ENCODE measurements at places on chromosomes 4 and X. TPM values are rescaled to one million over a fixed set of nuclear protein-coding genes. Genes with fewer than 3 reads are reported as not detected.

GRCh38 chrX:115378471-115378870, 89.0 kb downstream of the LUZP4 start:
- no peaks in the 10 kb centered on the region for H3K4me1 ChIP-seq
- H3K4me3 ChIP-seq = no peak overlapping the region
- no peaks in the 10 kb centered on the region for H3K27me3 ChIP-seq
- no peak overlapping the region for H3K27ac ChIP-seq
- no peaks in the 10 kb centered on the region for H3K36me3 ChIP-seq

- no peak for DNase-seq
- H3K36me3 ChIP-seq = no peaks in the 10 kb centered on the region
- no peak overlapping the region for H3K27ac ChIP-seq
- no peaks in the 10 kb centered on the region for H3K27me3 ChIP-seq
- H3K4me1 ChIP-seq = no peaks in the 10 kb centered on the region
These were observed 88.6 kb upstream of the IL1RAPL1 start for GRCh38 chrX:28498658-28499057.

DNA sequence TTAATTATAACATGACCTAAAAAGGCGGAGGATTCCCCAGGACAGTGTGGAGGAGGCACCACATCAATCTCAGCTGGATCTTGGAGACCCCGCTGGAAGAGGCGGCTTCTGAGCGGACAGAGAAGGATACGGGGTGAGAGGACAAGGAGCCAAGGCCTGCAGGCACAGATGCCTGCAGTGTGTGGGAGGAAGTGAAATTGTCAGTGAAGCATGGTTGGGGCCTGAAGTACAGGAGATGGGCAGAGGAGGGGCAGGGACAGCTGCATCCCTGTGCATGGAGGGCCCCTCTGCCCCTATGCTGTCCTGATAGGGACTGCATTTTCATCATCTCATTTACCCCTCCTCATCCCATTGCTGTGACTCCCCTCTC, 1.7 kb upstream of the SLC2A9 start:
- H3K4me3 ChIP-seq = no peak overlapping the region
- peak overlapping the region; percentile 89 for H3K27ac ChIP-seq
- no peak for DNase-seq
- no peaks in the 10 kb centered on the region for H3K27me3 ChIP-seq

DNA sequence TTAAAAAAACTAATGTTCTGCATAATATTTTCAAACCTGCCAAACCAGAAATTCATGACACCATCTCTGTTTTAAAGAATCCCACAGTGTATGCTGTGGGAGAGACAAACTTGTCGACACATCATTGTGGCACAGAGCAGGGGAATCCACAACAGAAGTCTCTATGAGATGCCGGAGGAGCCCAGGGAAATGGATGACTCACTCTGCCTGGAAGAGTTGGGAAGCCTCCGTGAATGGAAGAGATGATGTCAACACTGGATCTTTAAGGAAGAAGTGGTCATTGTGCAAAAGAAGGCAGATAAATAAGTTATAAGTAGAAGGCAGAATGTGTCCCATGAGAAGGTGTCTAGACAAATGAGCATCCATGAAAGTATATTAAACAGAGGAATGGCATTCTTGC, 595.1 kb downstream of the RAB28 start:
- H3K36me3 ChIP-seq = no peaks in the 10 kb centered on the region
- H3K4me3 ChIP-seq = no peak overlapping the region
- no peak overlapping the region for H3K27ac ChIP-seq
- H3K4me1 ChIP-seq = peaks cover 2% of the 10 kb centered on the region
- H3K27me3 ChIP-seq = no peaks in the 10 kb centered on the region

DNA sequence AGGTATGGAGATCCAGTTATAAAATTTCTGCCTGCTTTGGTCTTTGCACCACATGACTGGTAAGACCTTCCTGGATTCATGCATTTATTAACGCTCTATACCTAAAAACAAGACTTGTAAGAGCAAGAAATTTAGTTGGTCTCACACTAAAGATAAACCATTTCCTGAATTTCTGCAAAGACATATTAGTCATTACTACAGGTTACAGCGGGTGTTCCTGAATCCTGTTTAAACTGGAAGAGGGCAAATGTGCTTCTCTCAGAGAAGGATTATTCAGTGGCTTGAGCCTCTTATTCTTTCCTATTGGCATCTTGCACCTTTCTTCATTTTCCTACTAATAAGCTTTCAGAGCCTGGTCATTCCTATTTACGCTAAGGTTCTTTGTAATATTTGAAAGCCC, 397.6 kb upstream of the TENM3 start:
- H3K4me1 ChIP-seq = no peaks in the 10 kb centered on the region
- H3K4me3 ChIP-seq = no peak overlapping the region
- H3K27me3 ChIP-seq = no peaks in the 10 kb centered on the region
- H3K27ac ChIP-seq = no peak overlapping the region

DNA sequence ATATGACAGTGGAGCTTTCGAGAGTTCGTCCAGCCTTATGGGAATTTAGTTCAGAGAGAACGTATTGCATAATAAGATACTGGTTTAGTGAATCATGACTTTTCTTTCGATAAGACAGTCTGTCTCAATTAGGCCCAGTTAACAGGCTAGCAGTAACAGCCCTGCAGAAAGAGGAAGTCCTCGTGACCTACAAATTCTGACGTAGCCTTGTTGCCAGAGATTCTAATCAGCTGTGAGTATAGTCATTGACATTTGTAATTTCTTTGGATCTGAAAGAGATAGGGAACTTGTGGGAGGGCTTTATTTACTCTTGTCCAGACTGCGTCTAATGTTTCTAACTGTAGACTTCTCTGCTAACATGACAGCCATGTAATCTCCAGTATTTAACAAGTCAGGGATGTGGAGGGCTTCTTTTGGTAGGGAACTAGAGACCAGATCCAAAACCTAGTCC, 15.8 kb downstream of the ART3 start:
- no peak overlapping the region for H3K27ac ChIP-seq
- no peak overlapping the region for H3K4me3 ChIP-seq
- no peaks in the 10 kb centered on the region for H3K36me3 ChIP-seq
- DNase-seq = peak; percentile 13
- H3K4me1 ChIP-seq = peaks cover 13% of the 10 kb centered on the region

The COX7B gene
- 491 TPM for total RNA-seq

- no peak overlapping the region for H3K27ac ChIP-seq
- no peak for DNase-seq
- peaks cover 7% of the 10 kb centered on the region for H3K27me3 ChIP-seq
- no peak overlapping the region for H3K4me3 ChIP-seq
- H3K36me3 ChIP-seq = no peaks in the 10 kb centered on the region
These were observed 493.8 kb upstream of the ZFP42 start for GRCh38 chr4:187501731-187502130.

GRCh38 chr4:74338792-74339333, 26.1 kb upstream of the EREG start:
- no peaks in the 10 kb centered on the region for H3K4me1 ChIP-seq
- DNase-seq = no peak
- no peaks in the 10 kb centered on the region for H3K36me3 ChIP-seq

DNA sequence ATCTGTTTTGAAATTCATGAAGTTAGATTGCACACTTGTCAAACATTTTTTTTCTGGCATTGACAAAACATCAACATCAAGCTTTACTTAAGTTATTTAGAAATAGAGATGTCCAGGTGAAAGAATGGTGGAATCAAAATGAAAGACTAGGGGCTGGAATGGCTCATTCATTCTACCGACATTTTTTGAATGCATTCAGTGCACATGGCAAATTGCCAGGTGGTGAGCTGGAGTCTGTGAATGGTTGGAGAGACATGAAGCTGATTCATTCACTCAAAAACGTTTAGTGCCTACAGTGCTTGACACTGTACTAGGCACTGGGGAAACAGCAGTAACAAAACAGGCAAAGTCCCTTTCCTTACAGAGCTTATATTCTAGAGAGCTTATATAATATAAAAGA, 292.4 kb downstream of the PPP1R2C start:
- no peak for DNase-seq
- no peak overlapping the region for H3K4me3 ChIP-seq
- no peaks in the 10 kb centered on the region for H3K36me3 ChIP-seq
- H3K4me1 ChIP-seq = no peaks in the 10 kb centered on the region
- H3K27me3 ChIP-seq = no peaks in the 10 kb centered on the region
- H3K27ac ChIP-seq = no peak overlapping the region

DNA sequence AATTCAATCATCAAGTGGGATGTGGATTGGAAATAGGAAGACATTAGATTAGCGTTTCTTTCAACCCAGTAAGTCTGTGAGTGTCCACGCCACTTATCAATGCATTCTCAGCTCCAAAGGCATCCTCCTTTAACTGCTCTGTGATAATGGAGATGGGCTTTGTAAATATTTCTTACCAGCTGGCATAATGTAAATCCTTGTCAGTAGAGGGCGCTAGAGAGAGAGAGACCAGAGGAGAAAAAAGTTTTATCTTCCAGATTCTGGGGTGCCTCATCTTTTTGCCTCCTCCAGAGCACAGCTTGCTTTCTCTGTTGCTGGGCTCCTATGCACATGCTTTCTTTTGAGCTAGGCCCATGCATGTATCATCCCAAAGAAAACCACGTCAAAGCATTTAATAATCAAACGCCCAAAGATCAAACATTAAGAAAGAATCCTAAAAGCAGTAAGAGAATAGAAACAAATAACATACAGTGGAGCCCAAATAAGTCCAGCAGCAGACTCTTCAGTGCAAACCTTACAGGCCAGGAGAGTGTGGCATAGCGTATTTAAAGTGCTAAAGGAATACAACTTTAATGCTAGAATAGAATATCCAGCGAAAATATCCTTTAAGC, 9.6 kb upstream of the MTMR1 start:
- H3K4me1 ChIP-seq = no peaks in the 10 kb centered on the region
- no peaks in the 10 kb centered on the region for H3K27me3 ChIP-seq
- H3K4me3 ChIP-seq = no peak overlapping the region
- DNase-seq = peak; percentile 26

DNA sequence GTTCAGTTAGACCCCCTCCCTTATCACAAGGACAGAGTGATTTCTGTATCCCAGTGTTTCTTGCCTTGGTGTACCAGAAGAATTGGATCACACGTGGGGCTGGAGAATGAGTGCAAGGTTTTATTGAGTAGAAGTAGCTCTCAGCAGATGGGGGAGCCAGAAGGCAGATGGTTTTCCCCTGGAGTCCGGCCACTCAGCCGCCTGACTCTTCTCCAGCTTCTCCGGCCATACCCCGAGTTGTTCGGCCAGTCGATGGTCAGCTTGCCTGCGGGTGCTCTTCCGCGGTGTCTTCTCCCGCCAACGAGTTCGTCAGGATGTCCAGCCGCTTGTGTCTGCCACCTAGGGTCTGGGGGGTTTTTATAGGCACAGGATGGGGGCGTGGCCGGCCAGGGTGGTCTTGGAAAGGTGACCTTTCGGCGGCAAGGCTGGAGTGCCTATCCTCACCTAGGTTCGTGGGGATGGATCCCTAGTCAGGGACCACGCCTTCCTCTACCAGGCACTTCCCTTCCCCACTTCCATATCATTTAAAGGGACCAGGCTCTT, 14.5 kb downstream of the GAB1 start:
- DNase-seq = no peak
- no peak overlapping the region for H3K4me3 ChIP-seq
- H3K27ac ChIP-seq = no peak overlapping the region
- H3K27me3 ChIP-seq = no peaks in the 10 kb centered on the region
- peaks cover 6% of the 10 kb centered on the region for H3K4me1 ChIP-seq

The SOX3 gene
- total RNA-seq = not detected

- H3K27ac ChIP-seq = peak within 1 kb of the TSS; percentile 82
- no peaks in the 10 kb centered on the region for H3K27me3 ChIP-seq
- peak within 1 kb of the TSS; percentile 93 for H3K4me3 ChIP-seq
- DNase-seq = peak; percentile 88
These were observed at the start of gene SAT1 for GRCh38 chrX:23782863-23783588. TSS of gene SAT1 (plus strand) at chrX:23783173. CDS start at chrX:23783352, 179 bp downstream.

DNA sequence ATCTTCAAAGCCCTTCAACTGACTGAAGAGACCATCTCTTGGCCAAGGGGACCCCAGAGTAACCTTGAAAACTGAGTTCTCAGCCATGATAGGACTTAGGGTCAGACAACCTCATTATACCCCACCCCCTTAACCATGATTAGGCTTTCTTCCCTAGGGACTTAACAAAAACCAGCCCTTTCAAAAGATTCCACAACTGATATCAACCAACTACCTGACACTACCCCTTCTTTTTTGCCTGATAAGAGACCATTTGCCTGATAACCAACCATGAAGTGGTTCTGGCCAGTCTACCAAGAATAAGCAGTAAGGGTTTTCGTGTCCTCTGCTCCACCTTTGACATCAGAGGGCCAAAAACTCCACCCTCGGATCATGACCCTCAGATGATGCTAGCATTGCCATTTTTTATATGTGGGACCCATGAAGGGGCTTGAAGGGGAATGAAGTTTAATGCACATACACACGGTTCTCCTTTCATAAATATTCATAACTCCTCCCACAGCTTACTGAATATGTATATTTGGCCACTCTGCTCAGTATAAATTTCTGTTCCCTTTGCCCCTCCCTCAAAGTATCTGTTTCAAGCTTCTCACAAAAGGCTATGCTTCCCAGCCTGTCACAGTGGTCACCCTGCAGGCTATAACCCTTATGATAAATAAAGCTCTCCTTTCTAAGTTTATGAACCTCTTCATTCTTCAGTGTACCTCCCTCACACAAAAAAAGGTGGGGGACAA, 12.3 kb downstream of the TBCK start:
- H3K27ac ChIP-seq = peak overlapping the region; percentile 33
- H3K27me3 ChIP-seq = no peaks in the 10 kb centered on the region
- peaks cover 11% of the 10 kb centered on the region for H3K36me3 ChIP-seq
- peaks cover 43% of the 10 kb centered on the region for H3K4me1 ChIP-seq
- H3K4me3 ChIP-seq = no peak overlapping the region
- no peak for DNase-seq

The PDHA1 gene
- 249 TPM for total RNA-seq

GRCh38 chrX:115409551-115409950, 120.0 kb downstream of the LUZP4 start:
- no peak for DNase-seq
- no peaks in the 10 kb centered on the region for H3K36me3 ChIP-seq
- no peaks in the 10 kb centered on the region for H3K27me3 ChIP-seq
- H3K4me1 ChIP-seq = no peaks in the 10 kb centered on the region

The RNF128 gene
- 9.7 TPM for total RNA-seq

DNA sequence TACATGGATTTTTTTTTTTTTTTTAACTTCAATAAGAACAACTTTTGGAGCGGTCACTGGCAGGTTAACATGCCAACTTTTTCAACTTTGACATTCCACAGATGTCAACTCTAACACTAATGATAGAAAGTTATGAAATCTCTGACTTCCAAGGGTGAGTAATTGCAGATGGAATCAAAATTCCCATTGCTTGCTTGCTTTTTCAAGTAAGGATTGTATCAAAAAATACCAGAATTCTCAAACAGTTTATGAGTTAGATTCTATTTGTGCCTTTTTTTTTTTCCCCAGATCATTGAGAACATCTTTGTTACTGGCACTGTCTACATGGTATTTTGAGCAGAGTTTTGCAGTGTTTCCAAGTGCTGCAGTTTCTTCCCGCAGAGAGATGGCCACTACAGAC, 50.3 kb upstream of the OTUD4 start:
- H3K4me3 ChIP-seq = no peak overlapping the region
- no peak for DNase-seq
- no peaks in the 10 kb centered on the region for H3K27me3 ChIP-seq
- no peaks in the 10 kb centered on the region for H3K36me3 ChIP-seq
